Osteocyte (in vitro differentiated cells): ENCODE measurements at places on chromosomes 7 and 10. TPM values are rescaled to one million over a fixed set of nuclear protein-coding genes. Genes with fewer than 3 reads are reported as not detected.
A peak's percentile ranks its signal among the peaks of the same experiment; 100 is the strongest.

LIPK gene
- not detected in 2 replicates for total RNA-seq

GRCh38 chr10:112988839-112989406 is 38.9 kb downstream of the TCF7L2 start:
- DNase-seq, result no peak
- H3K4me3 ChIP-seq, result no peak overlapping the region
- H3K27me3 ChIP-seq, result no peaks in the 10 kb centered on the region
- H3K36me3 ChIP-seq, result peaks cover 16% of the 10 kb centered on the region
- peaks cover 79% of the 10 kb centered on the region for H3K4me1 ChIP-seq

- H3K4me1 ChIP-seq, result peaks cover 64% of the 10 kb centered on the region
- DNase-seq, result no peak
Observed at GRCh38 chr10:77604063-77604462, 33.5 kb downstream of the KCNMA1 start.

GRCh38 chr10:89384474-89385340 is 6.9 kb downstream of the IFIT1B start:
- H3K4me3 ChIP-seq, result no peak overlapping the region
- H3K36me3 ChIP-seq, result no peaks in the 10 kb centered on the region
- H3K27ac ChIP-seq, result no peak overlapping the region
- no peaks in the 10 kb centered on the region for H3K4me1 ChIP-seq

DNA sequence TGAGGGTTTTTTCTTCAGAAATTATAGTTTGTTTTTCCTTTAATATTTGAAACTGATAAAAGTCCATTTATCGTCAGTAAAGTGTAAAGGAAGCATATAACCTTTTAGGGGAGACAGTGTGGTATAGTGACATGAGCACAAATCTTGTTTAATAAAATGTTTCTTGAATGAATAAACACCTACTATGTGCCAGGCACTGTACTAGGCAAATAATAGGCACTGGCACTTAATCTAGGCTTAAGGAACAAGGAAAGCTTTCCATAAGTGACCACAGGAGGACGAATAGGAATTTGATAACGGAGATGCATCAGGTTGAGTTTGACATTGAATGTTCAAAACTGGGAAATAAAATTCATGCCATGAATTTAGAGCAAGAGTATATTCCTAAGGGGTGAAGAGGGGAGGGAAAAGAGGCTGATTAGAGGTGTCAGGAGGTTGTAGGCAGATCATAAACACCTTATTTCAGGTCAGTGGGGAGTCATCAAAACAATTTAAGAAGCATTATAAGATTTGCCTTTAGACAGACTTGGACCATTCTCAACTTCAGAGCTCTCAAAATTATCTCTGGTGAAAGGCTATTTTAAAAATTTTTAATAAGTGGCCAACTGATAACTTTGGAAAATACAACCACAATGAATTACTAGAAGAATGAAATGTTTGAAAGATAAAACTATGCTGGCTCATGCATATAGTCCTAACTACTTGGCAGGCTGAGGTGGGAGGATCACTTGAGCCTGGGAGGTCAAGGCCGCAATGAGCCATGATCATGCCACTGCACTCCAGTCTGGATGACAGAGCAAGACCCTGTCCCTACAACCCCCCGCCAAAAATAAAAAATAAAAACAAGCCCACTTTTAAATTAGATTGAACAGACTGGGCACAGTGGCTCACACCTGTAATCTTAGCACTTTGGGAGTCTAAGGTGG is 22.4 kb downstream of the RALA start:
- no peak for DNase-seq
- H3K4me1 ChIP-seq, result peaks cover 22% of the 10 kb centered on the region
- no peak overlapping the region for H3K27ac ChIP-seq
- H3K4me3 ChIP-seq, result no peak overlapping the region

- no peaks in the 10 kb centered on the region for H3K27me3 ChIP-seq
- no peak overlapping the region for H3K4me3 ChIP-seq
- peaks cover 7% of the 10 kb centered on the region for H3K36me3 ChIP-seq
- no peak for DNase-seq
- peak overlapping the region; percentile 50 for H3K27ac ChIP-seq
- H3K4me1 ChIP-seq, result peaks cover 18% of the 10 kb centered on the region
Observed at GRCh38 chr10:12019283-12019971, 23.2 kb downstream of the UPF2 start.

DNA sequence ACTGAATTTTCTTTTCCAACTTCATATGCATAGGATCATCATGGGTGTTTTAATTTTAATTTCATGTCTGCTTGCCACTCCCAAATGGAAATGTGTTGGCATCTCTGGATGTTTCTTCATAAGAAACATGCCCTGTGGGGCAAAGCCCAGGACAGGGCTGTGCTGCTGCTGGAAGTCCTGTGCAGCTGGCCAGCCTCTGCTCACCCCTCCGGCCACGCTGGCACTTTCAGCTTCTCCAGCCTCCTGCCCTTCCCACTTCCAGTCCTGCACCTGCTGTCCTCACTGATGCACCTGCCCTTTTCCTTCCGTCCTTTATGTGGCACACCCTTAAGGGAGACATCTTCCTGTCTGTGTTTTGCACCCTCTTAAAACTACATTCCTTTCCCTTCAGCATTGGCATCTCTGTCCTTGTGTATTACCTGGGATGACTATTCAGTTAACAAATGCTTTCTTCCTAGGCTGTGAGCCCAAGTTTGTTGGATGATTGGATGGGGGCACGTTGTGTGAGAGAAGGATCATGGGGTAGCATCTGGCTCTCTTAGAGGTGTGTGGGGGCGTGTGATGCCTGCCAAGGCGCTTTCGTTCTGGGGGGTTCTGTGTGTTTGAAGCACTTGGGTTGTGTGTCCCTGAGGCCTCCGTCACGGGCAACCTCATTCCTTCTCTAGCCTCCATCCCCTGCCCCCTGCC is 56.8 kb downstream of the TCF7L2 start:
- peak overlapping the region; percentile 78 for H3K27ac ChIP-seq
- H3K27me3 ChIP-seq, result no peaks in the 10 kb centered on the region
- no peak overlapping the region for H3K4me3 ChIP-seq
- H3K36me3 ChIP-seq, result peaks cover 27% of the 10 kb centered on the region
- H3K4me1 ChIP-seq, result peaks cover 65% of the 10 kb centered on the region

- H3K27me3 ChIP-seq, result no peaks in the 10 kb centered on the region
- DNase-seq, result no peak
- no peaks in the 10 kb centered on the region for H3K4me1 ChIP-seq
- H3K27ac ChIP-seq, result no peak overlapping the region
Observed at GRCh38 chr10:118330295-118331076, 11.6 kb downstream of the FAM204A start.

- DNase-seq, result no peak
- peak overlapping the region; percentile 93 for H3K27ac ChIP-seq
- peak overlapping the region; percentile 94 for H3K4me3 ChIP-seq
- H3K4me1 ChIP-seq, result peaks cover 29% of the 10 kb centered on the region
- H3K36me3 ChIP-seq, result peaks cover 7% of the 10 kb centered on the region
Observed at GRCh38 chr10:100184840-100185239, 989 bp downstream of the ERLIN1 start.
